ENCODE measurements at places on chromosomes 4 and X.

DNA sequence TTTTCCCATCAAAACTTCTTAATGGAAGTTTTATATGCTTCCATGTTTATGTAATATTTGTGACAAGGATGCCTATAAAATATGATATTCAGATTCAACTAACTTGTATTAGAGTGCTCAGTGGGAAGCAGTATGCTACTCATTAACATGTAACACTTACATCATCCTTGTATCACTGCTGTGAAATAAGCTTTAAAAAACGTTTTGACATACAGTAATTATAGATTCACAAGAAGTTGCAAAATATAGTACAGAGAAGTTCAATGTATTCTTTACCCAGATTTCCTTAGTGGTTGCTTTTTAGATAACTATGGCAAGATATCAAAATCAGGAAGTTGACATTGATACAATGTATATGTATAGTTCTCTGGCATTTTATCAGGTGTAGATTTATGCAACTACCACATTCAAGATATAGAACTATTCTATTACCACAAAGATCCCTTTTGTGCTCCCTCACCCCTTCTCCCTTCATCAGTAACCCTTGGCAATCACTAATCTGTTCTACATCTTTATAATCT, 56.3 kb downstream of the DTHD1 start:
- DNase-seq: no peak

DNA sequence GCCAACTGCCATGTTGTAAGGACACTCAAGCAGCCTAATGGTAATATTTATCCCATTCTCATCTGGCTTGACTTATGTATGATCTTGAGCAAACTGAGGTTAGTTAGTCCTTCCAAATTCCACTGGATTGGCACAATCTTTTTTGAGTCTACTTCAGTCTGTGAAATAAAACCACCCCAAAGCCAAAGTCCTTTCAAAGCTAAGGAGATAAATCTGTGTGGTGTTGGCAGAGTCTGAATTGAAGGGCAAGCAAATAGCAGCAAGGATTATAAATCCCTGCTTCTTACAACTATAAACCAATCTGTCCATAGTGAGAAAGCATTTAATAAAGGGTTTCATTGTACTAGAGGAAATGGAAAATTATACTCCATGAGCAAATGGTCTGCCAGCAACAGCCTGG, 233.9 kb upstream of the GLRA2 start:
- no peak for DNase-seq

DNA sequence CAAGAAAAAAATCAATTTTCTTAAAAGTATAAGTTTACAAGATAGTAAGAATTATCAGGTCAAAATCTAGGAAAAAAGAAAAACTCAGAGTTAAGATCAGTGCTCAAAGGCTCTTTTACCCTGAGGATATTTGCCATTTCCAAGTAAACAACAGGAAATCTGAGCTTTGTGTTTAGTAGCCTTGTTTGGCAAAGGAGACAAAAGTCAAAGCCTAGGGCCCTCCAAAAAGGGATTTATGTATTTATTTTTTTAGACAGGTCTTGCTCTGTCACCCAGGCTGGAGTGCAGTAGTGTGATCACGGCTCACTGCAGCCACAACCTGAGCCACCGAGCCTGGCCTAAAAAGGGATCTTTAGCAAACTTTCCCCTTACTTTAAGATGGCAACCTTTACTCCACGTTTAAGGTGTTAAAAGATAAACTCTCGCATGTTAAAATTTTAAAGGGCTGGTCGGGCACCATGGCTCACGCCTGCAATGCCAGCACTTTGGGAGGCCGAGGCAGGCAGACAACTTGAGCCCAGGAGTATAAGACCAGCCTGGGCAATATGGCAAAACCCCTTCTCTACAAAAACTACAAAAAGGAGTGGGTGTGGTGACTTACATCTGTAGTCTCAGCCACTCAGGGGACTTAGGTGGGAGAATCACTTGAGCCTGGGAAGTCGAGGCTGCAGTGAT, 21.3 kb upstream of the OPHN1 start:
- DNase-seq: no peak

DNA sequence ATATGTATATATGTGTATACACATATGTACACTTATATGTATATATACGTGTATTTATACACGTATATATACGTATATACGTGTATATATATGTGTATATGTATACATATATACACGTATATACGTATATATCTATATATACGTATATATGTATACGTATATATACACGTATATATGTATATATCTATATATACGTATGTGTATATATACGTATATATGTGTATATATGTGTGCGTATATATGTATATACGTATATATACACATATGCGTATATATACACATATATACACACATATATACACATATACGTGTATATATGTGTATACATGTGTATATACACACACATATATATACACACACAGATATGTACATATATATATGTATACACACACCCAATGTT, 348.0 kb upstream of the LCORL start:
- DNase-seq: no peak

DNA sequence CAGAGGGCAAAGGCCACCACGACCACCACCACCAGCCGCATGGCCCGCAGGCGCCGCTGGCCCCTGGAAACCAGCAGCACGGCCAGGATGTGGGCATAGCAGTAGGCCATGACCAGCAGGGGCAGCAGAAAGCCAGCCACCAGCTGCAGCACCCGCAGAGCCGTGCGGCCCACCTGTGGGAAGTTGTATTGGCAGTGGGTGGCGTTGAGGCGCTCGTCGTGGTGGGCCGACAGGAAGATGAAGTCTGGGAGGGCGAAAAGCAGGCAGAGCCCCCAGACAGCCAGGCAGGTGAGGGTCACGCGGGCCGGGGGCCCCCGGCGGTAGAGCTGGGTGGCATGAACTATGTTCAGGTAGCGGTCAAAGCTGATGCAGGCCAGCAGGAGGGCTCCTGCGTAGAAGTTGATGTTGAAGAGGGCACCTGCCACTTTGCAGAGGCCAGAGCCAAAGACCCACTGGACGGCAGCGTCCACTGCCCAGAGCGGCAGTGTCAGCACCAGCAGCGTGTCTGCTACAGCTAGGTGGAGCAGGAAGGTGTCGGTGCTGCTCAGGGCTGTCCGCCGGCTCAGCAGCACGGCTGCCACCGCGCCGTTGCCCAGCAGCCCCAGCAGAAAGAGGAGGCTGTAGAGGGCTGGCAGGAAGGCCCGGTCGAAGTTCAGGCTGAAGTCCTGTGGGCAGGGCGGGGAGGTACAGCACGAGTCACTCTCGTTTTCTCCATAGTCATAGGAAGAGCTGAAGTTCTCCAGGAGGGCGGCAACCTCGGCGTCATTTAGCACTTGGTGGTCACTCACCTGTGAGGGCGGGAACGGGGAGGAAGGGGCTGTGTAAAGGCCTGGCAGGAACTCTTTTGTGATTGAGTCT, 1.4 kb downstream of the CXCR3 start:
- DNase-seq: no peak

DNA sequence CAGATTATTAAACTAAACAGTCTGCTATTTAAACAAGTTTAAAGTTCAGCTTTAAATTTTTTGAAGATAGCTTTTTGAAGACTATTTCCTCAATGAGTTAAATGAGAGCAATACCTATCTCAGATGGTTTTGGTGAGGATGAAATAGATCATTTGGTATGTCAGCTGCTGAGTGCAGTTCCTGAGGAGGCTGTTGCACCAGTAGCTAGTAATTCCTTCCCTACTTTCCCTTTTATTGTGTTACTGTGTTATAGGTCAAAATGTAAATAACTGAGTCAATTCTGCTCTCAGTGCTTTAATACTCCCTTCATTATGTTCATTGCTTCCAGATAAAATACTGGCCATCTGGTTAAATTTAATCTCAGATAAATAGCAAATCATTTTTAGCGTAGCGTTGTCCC, 48.6 kb downstream of the BMPR1B start:
- no peak for DNase-seq

DNA sequence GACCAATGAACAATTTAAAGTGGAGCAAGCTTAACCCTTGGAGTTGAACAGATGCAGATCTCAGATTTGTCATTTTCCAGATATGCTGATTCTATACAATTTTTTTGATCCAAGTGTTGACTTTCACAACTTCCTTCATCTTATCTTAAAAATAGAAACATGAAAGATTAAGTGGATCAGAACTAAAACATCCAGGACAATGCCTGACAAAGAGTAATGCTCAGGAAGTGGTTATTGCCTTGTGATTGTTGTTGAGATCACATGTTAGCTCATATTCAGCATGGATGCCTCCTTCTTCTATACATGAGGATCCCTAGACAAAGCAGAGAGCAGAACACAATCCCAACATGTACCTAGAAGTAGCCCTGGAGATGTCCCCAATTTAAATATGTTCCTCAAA, 160.9 kb downstream of the PPARGC1A start:
- DNase-seq: no peak

DNA sequence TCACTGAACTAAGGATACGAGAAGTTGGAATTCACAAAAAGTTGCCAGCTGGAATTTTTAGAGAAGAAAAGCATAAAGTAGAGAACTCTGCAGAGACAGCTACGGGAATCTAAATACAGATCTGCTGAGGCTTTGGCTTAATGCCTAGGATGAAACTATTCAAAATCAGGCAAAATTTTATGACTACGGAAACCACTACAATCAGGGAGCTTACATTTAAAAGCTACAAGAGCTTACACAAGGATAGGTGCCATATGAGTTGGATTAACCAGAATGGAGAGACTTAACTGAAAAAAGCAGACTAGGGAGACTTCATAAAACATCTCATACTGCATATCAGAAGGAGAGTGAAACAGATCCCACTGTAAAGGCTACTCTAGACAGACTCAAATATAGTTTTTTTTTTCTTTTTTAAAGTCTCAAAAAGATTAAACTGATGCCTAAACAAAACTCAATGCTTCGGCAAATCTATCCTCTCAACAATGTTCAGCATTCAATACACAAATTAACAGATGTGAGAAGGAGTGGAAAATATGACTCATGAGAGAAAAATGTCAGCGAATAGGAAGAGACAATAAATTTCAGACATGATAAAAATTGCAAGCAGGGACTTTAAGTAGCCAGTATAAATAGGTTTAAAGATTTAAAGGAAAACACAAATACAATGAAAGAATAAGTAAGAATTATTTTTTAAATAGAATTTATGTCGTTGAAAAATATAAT, 586.1 kb downstream of the FSTL5 start:
- DNase-seq: no peak

GRCh38 chr4:101693842-101694398, 96.6 kb upstream of the BANK1 start:
- DNase-seq: no peak

DNA sequence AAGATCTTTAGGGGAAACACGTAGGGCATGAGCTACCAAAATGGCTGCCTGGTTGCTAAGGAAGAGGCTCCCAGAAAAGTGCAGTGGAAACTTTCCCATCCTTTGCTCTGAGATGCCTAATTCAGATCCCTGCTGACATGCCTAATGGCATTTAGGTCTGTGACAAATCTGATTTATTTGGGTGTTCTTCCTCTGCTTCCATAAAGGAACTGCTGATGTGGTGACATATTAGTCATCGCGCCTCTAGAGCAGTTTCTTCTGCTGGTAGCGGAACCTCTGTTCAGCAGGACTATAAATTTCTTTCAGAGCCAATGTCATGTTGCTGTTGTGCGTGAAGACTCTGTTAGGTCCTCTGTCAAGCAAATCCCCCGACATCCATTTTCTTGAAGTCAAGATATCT, 310.0 kb downstream of the PDHA2 start:
- no peak for DNase-seq

- no peak for DNase-seq
Measured at GRCh38 chr4:23937173-23937572, 47.3 kb upstream of the PPARGC1A start.

GRCh38 chrX:129318375-129318774, 204.9 kb downstream of the SMARCA1 start:
- DNase-seq: no peak

GRCh38 chr4:40629401-40630334, at the start of gene RBM47:
RBM47 (minus strand) TSS chr4:40629864; CDS start chr4:40438893, 190,971 bp downstream.
- peak; percentile 88 for DNase-seq

DNA sequence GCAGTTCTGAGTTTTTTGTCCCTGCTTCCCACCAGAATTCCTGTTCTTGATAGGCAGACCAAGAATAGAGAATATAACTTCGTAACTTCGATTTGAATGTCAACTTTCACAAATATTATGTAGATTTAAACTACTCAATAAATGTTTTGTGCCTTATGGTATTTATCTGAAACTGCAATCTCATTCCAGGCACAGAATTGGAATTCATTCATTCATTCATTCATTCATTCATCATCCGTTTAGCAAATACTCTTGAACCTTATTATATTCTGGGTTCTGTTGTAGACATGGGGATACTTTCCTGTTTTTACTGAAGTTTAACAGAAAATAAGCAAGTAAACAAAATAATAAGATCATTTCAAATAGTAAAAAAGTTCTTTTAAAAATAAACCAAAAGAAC, 324.4 kb downstream of the UNC5C start:
- DNase-seq: no peak

- DNase-seq: no peak
Measured at GRCh38 chr4:4418676-4419390, 31.9 kb downstream of the NSG1 start.

DNA sequence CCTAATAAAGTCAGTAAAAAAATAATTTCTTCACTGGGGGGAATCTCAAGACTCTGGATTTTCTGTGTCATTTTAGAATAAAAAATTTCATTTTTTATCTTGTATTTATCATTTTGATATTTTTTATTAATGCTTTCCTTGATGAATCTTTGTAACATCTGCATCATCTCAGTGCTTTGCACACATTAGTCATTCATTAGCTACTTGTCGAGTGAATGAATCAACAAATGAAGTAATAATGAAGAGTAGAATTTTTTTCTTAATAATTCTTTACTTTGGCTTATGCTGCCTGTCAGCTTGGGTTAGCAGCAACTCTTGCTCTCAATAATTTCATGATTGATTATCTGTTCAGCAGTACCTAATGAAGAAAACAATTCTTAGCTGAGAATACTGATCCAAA, 530.8 kb downstream of the GRXCR1 start:
- DNase-seq: no peak

- DNase-seq: peak; percentile 87
Measured at GRCh38 chrX:47619486-47620302, at the start of gene SYN1. SYN1 (minus strand) TSS chrX:47619857; CDS start chrX:47619728, 129 bp downstream.

GRCh38 chr4:4666187-4666586, 124.3 kb upstream of the STX18 start:
- DNase-seq: no peak

DNA sequence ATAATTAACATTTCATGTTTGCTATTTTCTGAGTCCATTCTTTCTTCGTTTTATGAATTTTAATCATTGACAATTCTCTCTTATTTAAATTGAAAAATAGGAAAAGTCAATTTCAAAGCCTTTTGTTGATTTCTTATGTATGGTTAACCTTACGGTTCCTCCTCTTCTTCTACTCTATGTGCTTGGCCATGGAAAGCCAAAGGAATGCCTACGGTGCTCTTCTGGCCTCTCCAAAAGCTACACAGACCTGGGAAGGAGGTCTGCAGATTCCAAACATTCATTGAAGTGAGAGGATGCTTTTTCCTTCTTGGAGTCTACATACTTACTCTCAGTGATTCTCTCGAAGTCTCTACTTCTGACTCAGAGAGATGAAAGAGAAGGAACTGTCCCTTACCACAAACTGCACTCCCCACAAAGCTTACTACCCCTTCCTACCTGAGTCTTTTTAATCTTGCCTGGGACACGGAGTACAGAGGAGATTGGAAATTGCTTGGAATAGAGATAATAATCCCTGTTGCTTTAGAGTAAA, 863.1 kb upstream of the FTHL17 start:
- no peak for DNase-seq
